ENCODE measurements at places on chromosomes 7 and 10.

DNA sequence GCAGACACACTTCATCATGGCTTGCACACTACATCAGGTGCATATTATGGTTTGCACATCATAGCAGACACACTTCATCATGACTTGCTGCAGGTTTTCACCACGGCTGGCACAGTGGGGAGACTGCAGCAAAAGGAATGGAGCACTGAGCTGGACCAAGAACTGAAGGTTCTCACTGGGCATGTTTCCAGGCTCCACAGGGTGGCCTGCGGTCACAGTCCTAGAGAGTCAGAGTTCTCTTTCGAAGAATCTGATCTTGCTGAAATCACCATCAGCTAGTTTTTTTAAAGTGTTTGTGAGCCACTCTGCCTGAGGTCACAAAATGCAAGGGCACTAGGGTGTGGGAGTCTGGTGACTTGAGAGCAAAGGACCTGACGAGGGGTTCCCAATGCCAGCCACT is 140.4 kb upstream of the NPY start:
- no peak for DNase-seq

DNA sequence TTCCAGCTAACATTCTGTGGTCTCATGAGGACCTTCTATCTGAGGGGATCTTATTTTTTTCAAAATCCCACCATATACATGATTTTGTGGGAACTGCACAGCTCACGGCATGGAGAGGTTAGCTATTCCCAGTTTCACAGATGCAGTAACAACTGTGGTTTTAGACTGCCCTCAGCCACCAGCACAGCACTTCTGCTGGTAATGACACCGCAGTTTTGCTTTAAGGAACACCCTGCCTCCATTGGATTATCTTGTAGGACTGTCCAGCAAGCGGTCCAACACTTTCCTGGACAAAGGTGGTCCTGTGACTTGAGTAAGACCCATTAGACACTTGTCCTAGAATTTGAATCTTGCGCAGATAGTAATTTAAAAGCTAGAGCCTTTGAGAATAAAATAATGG is 65.3 kb upstream of the SMNDC1 start:
- no peak for DNase-seq

DNA sequence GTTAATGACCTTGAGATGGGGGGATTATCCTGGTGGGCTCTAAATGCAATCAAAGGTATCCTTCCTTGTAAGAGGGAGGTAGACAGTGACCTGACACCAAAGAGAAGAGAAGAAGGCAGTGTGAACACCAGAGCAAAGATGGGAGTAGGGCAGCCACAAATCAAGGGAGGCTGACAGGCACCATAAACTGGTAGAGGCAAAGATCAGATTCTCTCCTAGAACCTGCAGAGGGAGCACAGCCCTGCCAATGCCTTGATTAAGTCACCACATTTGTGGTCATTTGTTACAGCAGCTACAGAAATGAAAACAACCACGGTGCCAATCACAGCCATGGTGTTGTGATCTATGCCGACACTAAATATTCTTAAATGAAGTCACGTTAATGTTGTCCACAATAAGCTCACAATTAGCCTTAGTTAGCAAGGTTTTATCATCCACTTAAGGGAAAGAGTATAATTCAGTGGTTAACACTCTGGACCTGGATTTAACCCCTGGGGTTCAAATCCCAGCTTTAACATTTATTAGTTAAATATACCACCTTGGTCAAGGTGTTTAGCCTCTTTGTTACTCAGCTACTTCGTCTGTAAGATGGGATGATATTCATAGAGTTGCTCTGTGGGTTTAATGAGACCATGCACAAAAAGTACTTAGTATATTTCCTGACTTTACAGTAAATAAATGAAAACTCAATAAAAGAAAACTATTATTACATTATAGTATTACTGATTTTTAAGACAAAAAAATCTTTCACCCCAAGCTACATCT is 70.8 kb downstream of the SGMS1 start:
- DNase-seq: peak; percentile 8

DNA sequence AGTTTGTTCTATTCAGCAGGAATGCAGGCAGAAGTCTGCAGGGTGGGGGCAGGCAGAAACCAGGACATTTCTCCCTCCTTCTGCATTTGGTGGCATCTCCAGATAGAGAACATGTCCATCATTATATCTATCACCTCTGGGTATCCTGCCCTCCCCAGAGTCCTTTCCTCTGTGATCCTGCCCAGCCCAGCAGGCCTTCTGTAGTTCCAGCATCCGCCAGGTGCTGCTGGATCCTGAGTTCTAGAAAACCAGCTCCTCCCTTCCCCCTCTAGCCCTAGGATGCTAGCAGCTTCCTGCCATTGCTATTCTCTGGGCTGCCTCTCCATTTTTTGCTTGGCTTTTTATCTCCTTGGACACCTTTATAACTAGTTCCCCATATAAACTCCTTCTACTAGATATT is 180.3 kb downstream of the KCNMA1 start:
- DNase-seq: peak; percentile 28

- DNase-seq: peak; percentile 96
These were observed 81.8 kb upstream of the FAM204A start for GRCh38 chr10:118423800-118424442.

DNA sequence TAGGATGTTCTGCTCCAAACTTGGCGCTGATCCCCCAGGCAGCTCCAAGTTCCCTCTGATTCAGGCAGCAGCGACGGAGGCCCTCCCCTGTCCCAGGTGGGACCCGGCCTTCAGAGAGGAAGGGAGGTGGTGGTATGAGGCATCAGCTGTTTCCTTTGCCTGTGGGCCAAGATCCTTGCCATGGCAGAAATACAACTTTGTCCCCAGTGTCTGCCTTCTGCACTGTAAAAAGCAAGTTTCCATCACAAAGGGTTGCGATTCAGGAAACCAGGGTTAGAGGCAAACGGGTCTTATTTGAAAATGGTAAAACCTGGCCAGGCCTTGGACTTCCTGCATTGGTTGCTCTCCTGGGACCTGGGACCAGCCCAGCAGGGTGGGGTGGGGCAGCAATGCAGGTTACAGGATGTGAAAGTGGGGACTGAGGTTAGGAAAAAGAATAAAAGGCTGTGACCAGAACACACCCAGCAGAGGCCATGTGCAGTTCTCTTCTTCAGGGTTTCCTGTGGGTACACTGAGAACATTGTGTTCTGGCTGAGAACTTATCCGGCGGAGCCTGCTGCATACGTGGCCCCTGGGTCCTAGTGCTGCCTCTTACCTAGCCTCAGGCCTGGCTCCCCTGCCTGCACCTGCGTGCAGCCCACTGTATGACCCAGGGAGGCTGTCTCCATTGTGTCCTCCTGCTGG is 25.1 kb upstream of the DDIT4 start:
- DNase-seq: peak; percentile 69

DNA sequence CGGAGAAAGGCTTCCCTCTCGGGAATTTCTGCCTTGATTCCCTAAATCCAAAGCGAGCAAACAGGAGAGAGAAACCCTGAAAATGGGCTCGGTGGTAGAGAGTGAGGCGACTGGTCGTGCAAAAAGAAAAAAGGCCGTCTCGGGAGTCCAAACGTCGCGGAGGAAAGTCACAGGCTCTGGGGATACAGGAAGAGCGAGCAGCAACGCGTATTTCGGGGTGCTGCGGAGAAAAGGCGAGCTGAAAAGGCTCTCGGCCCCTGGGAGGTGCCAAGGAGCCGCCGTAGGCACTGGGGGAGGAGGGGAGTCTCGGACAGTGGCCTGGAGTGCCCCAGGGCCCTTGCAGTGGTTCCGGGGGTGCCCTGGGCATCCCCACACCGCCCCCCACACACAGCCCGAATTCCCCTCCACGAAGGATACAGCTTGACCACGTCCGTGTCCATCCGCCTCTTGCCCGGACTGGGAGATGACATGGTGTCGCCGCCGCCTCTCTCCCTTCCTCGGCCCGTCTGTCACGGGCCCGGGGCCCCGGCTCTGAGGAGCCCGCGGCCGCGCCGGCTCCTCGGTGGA is 591 bp downstream of the UBE2H start:
- peak; percentile 70 for DNase-seq

Data from NCI-H69 (cell line).